ENCODE measurements at places on chromosomes 1 and 21.

DNA sequence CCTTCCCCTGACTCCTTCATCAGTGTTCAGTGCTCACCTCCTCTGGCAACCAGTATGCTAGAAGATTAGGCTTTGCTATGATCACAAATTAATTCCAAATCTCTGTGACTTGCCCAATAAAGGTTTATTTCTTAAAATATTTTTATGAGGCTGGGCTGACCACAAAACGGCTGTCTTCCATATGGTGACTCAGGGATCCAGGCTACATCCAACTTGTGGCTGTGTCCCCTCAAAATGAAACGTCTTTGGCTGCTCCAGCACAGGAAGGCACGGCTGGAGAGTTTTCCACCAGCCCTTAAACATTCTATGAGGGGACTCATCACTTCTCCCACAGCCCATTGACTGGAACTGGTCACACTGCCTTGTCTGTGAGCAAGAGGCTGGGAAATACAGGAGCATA is 131.5 kb downstream of the HUNK start:
- no peak for DNase-seq

DNA sequence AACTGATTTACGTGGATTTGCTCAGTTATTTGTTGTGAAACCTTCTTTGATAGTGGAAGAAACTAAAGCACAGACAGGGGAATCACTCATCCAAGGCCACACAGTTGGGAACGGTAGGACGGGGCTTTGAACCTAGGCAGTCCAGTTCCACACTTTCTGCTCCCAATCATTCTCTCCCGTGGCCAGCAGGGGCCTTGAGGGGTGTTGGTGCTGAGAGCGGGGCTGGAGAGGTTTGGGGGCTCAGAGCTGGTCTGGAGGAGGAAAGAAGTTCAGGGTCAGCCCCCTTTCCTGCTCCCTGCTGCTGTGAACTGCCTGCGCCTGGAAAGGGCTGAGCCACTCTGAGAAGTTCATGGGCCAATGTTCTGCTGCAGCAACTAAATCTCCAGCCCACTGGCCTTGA is 31.4 kb upstream of the ACTL8 start:
- no peak for DNase-seq

DNA sequence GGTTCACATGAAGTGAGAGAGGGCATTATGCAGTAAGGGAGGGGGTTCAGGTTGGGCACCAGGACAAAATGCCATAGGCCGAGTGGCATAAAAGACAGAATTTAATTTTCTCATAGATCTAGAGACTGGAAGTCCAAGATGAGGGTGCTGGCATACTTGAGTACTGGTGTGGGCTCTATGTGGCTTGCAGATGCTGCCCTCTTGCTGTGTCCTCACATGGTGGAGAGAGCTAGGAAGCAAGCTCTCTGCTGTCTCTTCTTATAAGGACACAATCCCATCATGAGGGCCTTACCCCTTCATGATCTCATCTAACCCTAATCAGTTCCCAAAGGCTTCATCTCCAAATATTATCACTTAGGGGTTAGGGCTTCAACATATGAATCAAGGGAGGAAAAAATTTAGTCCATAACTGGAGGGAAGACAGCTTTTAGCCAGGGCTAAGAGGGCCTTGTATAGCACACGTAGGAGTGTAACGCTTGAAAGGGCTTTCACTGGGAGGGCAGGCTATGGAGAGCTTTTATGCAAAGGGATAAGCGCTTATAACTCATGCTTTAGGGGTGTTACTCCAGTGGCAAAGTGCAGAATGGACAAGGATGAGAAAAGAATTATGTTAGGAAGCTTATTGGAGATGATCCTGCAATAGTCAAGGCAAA is 64.5 kb downstream of the PLPPR5 start:
- no peak for DNase-seq

DNA sequence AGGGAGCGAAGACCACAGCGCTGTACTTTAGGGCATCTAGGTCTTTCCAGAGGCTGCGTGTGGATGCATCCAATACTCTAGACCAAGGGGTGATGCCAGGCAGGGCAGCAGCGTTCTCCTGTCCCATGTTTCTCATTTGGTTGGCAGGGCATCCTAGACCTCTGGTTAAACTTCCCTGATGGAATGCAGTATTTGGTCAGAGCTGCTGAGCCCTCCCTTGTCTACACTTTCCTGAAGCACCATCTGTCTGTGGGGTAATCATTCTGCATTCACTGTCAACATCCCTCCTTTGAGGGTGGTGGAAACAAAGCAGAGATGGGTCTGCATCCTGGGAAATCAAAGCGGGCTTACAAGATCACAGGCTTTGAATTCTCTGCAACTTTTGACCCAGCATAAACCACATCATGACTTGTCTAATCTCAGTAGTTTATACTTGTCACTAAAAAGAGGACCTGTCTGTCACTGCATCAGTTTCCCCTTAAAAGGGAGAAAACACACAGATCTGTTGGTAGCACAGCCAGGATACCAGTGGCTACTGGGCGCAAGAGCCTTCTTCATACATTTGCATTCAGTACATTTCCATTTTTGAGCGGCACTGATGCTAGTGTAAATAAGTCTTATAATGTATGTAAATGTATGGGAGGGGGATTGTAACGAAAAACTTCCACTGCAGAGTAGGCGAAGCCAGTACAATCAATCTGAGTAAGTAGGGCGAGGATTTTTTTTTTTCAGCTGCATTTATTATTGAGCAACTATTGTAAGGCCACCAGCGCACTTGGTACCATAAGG is 106.3 kb downstream of the GALNT2 start:
- no peak for DNase-seq

GRCh38 chr1:246587032-246587431 is 20.8 kb downstream of the CNST start:
- no peak for DNase-seq

- DNase-seq, result no peak
Observed at GRCh38 chr21:41199588-41199987, 31.6 kb downstream of the BACE2 start.

GRCh38 chr1:151693057-151693651 is 23.4 kb downstream of the CELF3 start:
- no peak for DNase-seq

DNA sequence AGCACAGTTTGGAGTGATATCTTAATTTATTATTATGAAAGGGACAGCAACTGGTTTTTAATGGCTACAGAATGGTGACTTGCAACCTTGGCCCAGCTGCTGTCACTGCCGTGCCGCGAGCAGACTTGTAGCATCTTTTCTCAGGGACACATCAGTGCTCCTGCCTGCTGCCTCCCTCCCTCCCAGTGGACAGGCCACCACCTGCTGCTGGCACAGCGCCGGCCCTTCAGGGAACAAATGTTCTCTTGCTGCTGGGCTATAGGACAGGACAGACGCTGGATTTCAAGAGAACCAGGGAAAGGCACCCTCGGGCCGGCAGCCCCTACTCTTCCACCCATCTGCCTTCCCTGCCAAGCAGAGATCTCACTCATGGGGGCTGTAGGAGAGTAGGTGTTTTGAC is 413.8 kb upstream of the NFIA start:
- DNase-seq, result no peak

- no peak for DNase-seq
Observed at GRCh38 chr1:89538361-89538760, 13.7 kb downstream of the LRRC8B start.

GRCh38 chr1:169142129-169142528 is 35.6 kb downstream of the ATP1B1 start:
- no peak for DNase-seq

- DNase-seq, result no peak
Observed at GRCh38 chr1:201137579-201138310, 10.8 kb upstream of the ASCL5 start.

DNA sequence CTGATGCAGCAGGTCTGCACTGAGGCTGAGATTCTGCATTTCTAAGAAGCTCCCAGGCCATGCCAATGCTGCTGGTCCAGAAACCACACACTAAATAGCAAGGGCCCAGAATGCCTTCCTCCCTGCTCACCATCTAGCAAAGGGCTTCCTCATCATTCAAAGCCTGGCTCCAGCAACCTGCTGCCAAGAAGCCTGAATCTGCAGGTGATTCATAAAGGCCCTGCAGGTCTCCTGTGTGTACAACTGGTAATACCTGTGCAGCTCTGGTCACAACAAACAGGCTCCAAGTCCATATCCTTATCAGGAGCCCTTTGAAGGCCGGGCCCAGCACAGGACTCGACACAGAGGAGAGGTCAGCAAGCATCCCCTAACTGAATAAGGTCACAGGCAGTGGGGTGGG is 26.7 kb downstream of the GLIS1 start:
- DNase-seq, result no peak

- DNase-seq, result no peak
Observed at GRCh38 chr1:151774256-151774922, 11.1 kb upstream of the MRPL9 start.

- no peak for DNase-seq
Observed at GRCh38 chr1:43083375-43083891, 88.7 kb downstream of the EBNA1BP2 start.

GRCh38 chr1:64975127-64975526 is 8.8 kb upstream of the JAK1 start:
- DNase-seq, result no peak

- no peak for DNase-seq
Observed at GRCh38 chr1:193402037-193402436, 215.6 kb upstream of the B3GALT2 start.
